ENCODE measurements at places on chromosomes 3 and 15.

- DNase-seq: no peak
These were observed 209.9 kb upstream of the VEPH1 start for GRCh38 chr3:157713101-157713500.

GRCh38 chr3:71726146-71726545 lies 944 bp upstream of the EIF4E3 start:
- no peak for DNase-seq

GRCh38 chr15:25936004-25936403 lies 72.9 kb upstream of the ATP10A start:
- DNase-seq: no peak

DNA sequence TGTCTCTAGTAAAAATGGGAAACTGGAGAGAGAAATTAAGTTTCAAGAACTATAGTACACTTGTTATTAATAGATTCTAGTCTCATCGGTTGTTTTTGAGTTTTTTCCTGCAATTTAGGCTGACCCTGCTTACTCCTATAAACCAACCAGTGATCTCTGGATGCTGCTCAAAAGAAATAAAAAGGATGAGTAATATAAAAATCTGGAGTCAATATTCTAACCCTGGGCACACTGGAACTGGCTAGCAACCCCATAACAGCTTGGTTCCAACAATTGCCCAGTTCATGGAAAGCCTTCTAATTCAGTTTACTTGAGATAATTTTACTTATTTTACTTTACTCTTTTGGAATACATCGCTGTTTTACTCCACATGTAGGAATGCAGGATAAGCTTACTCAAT lies 211.6 kb downstream of the GBE1 start:
- no peak for DNase-seq

DNA sequence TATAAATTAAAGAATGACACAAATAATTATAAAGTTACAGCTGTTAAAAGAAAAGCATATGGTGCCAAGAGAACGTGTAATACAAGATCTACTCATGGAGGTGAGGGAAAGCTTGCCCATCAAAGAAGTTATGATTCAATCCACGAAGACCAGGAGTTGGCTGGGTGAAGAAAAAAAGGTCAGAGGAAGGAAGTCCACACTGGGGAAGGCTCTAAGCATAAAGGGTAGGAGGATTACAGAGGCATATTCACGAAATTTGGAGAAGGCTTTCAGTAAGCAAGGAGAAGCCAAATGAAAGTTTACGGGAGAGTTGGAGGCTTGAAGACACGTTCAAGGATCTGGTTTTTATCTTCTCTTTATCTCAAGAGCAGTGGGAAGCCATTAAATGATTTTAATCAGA lies 1.8 kb upstream of the TGFBR2 start:
- DNase-seq: no peak

Measured in stimulated activated CD4-positive, alpha-beta T cell treated with anti-CD3 and anti-CD28 coated beads, Interleukin-12 subunit alpha, Interleukin-12 subunit beta, amount 100 ng/mL, for 24 hours (primary cell).